ENCODE measurements at places on chromosomes 7 and 10. TPM values are rescaled to one million over a fixed set of nuclear protein-coding genes. Genes with fewer than 3 reads are reported as not detected.

TMEM106B gene
- total RNA-seq, result 12.1 TPM

DPP6 gene
- total RNA-seq, result not detected

TACR2 gene
- total RNA-seq, result not detected

FAM180A gene
- not detected for total RNA-seq

FAM25A gene
- not detected for total RNA-seq

NIPSNAP2 gene
- 45.0 TPM for total RNA-seq

GLI3 gene
- total RNA-seq, result not detected

RBP3 gene
- not detected for total RNA-seq

H2BK1 gene
- total RNA-seq, result 0.54 TPM

POU6F2 gene
- total RNA-seq, result not detected

ZDHHC4 gene
- 34.0 TPM for total RNA-seq

ITIH5 gene
- total RNA-seq, result 0.05 TPM

UBTD1 gene
- total RNA-seq, result 1.3 TPM

LRRTM3 gene
- not detected for total RNA-seq

WDFY4 gene
- total RNA-seq, result 132 TPM

OR2A5 gene
- total RNA-seq, result not detected

DNA sequence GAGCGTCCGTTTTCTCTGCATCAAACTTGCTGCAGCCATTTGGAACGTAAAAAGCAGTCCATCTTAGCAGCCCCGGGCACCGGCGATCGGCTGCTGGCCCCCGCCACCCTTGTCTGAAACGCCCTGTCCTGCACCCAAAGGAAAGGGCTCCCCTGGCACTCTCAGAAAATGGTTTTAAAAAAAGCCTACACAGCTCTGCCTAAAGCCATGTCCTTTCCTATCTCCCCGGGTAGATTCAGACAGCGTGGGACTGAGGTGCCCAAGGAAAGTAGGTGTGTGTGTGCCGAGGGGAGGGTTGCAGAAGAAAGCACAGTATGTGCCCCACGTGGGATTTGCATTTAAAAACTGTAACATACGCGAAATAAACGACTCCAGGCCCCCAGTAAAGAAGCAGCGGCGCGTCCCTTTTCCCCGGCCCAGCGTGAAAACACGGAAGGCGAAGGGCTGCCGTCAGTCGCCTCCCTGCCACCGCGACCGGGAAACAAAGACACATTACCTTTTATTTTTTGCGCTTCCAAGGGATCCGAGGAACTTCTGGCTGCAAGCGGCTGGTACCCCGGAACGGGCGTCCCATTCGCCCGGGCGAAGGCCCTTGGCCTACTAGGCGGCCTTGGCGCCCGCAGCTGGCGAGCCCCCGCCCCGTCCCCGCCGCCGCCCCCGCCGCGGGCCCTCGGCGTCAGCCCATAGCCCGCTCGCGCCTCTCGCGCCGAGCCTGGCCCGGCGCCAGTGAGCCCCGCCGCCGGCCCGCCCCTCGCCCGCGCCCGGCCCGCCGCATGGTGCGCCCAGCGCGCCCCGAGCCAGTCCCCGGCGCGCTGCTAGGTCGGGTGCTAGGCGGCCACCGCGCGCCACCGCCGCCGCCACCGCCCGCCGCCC is 304.6 kb downstream of the PRPF18 start:
- no peak for DNase-seq

GRCh38 chr7:41437257-41438196 is 265.4 kb downstream of the INHBA start:
- no peak for DNase-seq

DNA sequence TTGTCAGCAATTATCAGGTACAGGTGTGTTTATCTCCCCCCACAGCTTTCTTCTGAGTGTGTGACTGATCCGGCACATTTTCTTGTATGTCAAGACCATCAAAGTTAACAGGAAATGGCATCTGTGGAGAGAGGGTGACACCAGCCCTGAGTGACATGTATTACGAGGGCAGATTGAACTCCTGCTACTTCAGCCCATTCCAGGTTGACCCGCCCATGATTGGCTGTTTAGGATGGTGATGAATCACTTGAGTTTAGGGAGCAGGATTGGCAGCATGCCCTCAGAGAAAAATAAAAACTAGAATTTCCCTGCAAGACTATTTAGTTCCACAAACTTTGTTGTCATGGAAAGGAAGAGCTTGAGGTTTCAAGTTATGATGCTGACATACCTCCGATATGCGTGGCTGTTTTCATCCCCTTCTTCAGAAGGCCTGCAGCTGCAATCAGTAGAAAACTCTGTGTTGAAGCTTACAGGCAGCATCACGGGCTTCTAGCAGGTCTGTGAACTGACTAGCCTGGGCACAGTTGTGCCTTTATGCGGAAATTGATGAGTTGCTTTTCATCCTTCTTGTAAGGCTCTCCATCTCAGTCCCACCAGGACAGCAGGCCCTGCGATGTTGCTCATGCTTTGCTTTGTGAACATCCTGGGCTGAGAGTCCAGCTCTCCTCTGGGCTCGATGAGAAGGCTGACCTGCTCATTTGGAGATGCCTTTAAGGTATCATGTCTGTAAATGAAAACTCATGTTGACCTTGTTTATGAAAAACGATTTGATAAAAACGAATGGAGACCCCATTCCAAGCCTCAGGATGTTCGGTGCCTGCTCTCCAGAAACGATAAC is 8.0 kb upstream of the CELF2 start:
- DNase-seq, result no peak

DNA sequence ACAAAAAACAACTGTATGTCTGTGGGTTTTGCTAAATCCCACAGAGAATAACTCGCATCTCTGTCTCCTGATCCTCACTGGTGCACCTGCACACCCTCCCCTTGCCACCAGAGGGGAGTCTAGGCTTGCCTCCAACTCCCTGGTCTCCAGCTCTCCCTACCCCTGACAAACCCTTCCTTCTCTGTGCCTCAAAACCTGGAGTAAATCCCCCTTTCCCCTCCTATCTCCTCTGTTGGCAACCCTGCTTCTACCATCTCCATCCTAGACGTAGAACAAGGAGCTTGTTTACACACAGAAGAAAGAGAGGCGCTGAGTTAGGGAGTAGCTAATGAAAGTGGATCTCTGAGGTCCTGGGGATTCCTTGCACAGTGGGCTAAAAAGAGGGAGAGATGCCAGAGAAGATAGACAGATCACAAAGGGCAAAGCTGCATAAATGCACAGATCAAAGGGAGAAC is 6.0 kb downstream of the MBLAC1 start:
- no peak for DNase-seq

- DNase-seq, result no peak
Observed at GRCh38 chr10:3068201-3068967, 1.0 kb downstream of the PFKP start.

DNA sequence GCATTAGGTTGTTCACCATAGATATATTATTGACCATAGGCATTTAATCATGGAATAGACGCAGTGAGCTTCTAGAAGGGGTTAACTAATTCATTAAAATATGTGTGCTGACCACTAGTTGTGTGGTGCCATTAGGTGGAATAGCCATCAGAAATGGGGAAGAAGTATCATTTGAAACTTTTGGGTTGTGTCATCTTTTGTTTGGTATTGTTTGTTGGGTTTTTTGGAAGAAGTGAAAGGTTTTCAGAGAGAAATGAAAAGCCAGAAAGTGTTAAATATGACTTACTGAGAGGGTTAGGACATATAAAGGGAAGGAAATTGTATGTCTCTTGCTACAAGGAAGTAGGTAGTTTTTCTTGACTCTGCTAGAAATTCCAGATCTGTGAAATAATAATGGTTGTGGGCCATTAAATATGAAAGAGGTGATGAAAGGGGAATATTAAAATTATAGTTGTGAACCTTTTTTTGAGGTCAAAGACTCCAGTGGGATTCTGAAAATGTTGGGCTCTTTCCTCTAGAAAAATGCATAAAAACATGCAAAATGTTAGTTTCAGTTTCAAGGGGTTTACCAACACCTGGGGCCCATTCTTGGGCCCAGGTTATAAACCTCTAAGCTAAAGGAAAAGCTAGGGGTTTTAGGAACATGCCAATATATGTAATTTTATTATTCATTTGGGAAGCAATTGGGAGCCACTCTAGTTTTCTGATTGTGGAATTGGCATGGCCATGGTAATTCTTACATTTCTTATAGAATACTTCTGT is 348.5 kb downstream of the BBS9 start:
- DNase-seq, result no peak

GRCh38 chr7:107614425-107614824 is 34.4 kb downstream of the BCAP29 start:
- no peak for DNase-seq

DNA sequence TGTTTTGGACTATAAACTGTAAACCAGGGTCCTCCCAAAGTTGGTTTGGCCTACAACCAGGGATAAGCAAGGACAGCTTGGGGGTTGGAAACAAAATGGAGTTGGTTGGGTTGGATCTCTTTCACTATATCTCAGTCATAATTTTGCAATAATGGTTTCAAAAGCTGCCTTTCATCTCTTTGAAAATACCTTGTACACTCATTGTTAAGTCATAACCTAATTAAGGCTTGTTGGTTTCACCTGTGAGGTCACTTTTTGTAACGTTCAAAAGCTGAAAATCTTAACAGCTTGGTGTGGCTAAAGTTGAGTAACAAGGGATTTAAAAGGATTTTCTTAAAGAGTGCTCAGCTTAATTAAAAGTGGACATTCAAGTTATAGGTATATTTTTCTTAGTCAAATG is 476.1 kb downstream of the IPMK start:
- DNase-seq, result no peak

DNA sequence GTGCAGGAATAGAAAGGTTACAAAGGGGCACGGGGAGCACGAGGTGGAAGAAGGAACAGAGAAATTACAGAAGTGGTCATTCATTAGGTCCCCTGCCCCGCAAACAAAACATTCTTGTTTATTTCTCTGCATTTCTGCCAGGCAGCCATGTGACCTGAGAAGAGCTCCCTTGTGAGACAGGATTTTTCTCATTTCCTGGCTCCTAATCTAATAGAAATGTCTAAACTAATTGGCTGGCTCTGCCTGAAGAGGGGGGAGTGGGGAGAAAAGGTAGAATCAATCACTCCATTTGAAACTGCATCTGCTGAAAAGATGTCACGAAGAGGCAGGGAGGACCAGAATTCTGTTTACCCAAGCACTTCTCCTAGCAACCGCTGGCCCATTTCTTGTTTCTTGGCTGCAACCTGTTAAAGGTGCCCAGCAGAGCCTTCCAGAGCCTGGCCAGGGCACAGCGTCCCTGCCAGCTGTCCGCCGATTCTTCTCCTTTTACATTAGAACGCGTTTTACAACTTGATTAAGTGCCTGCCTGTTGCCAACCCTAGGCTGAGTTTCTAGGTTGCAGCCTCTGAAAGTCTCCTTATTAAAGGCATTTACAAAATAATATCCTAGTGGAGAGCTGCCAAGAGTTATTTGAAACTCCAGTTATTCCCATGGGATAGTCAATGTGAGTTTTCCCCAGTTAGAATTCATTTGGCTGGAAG is 1227.6 kb downstream of the TYW1 start:
- no peak for DNase-seq

DNA sequence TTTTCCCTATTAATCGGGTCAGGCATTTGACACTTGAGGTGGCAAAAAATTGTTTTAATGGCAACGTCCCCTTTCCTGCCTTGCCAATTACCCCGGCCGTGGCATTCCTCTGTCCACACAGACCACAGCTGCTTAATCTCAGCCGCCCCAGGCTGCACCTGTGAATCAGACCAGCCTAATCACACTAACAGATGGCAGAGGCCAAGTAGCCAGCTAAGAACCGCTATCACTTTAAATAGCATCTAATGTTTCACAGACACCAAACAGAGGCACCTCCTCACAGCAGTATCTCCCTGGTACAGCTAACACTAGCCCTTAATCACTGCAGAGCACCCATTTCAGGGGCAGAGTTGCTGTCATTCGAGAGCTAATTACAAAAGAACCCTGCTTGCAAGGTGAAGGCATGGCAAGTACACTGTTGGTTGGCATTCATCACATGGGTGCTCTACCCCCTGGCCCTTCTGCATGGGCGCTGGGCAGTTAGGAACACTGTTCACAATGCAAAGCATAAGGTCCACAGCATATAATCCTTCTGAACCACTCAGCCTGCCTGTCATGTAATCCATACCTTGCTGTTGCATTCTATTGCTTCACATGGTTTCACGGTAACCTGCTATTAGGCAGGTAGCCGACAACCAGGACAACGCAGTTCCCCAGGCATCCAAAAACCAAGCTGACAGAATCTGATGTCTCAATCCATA is 38.8 kb downstream of the FGFR2 start:
- no peak for DNase-seq

DNA sequence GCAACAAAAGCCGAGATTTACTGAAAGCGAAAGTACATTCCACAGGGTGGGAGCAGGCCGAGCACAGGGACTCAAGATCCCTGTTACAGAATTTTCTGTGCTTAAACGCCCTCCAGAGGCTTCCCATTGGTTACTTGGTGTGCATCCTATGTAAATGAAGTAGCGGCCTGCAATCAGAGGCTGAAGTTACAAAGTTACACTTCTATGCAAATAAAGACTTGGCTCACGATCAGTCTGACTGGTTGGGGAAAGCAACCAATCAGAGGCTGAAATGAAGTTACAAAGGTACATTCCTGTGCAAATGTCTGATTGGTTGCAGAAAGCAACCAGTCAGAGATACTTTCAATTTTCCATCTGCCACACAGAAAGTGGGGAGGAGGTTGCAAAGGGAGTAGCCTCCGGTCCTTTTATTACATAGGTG is 4.1 kb downstream of the ACBD7 start:
- no peak for DNase-seq

DNA sequence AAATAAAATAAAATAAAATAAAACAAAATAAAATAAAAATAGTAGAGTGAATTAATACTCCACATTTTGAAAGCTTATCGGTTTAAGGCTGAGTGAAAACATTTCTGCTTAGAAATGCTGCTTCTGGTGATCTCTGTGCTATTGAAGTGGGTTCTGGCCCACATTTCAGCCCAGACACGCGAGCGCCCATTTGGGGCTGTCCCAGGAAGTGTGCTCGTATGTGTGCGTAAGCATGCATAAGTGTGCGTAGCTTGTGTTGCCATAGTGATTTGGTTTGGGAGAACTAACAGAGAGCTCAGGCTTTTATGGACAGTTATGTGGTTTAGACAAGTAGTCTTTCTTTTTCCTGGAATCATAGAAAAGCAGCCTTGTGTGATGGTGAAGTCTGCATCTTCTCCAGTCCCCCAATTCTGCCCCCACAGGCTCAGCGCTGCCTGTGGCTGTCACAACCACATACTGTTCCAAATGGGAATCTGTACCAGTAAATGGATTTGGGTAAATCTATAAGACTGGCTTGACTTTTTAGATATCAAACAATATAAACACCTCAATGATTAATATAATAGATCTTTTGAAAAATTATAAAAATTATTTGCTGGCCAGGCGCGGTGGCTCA is 29.8 kb upstream of the PURB start:
- peak; percentile 21 for DNase-seq

- no peak for DNase-seq
Observed at GRCh38 chr10:73937333-73938043, 26.6 kb downstream of the PLAU start.

Measured in GM12878 (cell line).